ENCODE measurements at places on chromosomes 1 and 21.
A peak's percentile ranks its signal among the peaks of the same experiment; 100 is the strongest.

DNA sequence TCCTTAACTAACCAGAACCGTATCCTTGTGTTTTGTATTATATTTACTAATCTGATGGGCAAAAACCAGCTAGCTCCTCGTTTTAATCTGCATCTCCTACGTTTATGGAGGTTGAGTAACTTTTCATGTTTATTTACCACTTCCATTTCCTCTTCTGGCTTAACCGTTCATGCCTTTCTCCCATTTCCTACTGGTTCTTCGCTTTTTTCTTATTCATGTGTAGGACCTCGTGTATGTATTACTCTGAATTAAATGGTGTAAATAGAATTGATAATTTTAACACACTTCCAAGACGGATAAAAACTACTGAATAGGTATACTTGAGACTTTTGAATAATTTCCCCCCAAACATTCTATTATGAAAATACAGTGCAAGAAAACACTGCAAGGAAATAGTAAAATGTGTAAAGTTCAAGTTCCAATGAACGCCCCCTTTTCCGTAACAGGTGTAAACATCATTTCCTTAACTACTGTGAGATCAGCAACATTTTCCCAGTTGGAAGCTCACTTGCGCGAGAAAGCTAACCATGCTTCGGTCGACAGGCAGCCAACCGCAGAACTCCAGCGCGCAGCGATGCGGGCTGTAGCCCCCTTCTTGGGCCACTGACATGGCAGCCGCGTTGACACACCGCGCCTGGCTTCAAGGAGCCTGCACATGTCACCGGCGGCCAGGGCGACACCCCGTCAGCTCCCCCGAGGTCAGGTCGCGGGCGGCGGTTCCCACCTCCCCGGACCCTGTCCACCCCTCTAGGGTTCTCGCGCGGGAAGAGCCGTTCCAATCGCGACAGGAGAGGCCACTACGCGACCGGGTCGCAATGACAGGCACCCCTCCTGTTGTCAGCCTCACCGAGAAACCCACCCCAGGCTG lies 816 bp downstream of the EDEM3 start:
- DNase-seq: peak; percentile 49

- no peak for DNase-seq
Measured at GRCh38 chr1:72432645-72433267, 150.4 kb upstream of the NEGR1 start.

GRCh38 chr1:156993426-156994147 lies 52.0 kb downstream of the ARHGEF11 start:
- no peak for DNase-seq

DNA sequence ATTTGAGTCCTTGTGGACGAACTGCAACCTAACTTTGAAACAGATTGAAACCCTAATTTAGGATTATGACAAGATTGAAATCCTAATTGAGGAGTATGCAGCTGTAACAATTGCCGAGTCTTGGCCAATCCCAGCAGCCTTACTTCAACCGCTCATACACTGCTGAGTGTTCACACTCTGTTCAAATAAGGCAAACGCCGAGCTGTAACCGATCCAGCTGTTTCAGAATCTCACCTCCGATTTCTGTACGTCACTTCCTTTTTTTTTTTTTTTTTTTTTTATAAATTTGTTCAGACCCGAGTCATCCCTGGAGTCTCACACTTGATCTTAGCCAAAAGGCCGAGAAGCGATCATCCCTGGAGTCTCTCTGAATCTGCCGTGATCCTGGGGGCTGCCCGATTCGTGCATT lies 22.3 kb upstream of the ATP5PO start:
- no peak for DNase-seq
